Mucosa of descending colon (tissue), 3 donors: ENCODE measurements at places on chromosomes 11 and 22. TPM values are rescaled to one million over a fixed set of nuclear protein-coding genes. Genes with fewer than 3 reads are reported as not detected.
A peak's percentile ranks its signal among the peaks of the same experiment; 100 is the strongest.

DNA sequence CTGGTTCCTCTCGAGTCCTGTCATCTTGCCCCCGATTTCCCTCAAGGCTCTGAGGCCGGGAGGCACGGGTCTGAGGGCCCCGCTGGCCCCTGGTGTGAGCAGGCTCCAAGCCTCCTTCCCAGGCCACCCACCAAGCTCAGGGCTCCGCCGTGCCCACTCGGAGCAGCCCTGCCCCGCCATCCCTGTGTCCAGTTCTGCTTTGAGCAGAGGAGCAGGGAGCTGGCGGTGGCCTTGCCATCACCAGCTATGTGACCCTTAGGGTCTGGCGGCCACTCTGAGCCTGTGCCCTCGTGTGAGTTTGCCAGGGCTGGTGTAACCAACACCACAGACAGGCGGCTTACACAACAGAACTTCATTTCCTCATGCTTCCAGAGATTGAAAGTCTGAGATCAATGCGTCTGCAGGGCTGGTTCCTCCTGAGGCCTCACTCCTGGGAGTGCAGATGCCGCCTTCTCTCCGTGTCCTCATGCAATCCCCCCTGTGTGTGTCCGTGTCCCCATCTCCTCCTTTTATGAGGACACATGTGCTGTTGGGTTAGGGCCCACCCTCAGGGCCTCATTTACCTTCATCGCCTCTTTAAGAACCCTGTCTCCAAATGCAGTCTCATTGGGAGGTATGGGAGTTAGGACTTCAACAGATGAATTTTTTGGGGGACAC lies 36.5 kb upstream of the CELSR1 start:
- DNase-seq = peak; percentile 44

SUN2 gene
- total RNA-seq = 130 TPM

GRCh38 chr11:57124505-57124904 lies 57.2 kb upstream of the LRRC55 start:
- DNase-seq = no peak

GRCh38 chr11:74157169-74157568 lies 13.6 kb downstream of the C2CD3 start:
- DNase-seq = no peak

DNA sequence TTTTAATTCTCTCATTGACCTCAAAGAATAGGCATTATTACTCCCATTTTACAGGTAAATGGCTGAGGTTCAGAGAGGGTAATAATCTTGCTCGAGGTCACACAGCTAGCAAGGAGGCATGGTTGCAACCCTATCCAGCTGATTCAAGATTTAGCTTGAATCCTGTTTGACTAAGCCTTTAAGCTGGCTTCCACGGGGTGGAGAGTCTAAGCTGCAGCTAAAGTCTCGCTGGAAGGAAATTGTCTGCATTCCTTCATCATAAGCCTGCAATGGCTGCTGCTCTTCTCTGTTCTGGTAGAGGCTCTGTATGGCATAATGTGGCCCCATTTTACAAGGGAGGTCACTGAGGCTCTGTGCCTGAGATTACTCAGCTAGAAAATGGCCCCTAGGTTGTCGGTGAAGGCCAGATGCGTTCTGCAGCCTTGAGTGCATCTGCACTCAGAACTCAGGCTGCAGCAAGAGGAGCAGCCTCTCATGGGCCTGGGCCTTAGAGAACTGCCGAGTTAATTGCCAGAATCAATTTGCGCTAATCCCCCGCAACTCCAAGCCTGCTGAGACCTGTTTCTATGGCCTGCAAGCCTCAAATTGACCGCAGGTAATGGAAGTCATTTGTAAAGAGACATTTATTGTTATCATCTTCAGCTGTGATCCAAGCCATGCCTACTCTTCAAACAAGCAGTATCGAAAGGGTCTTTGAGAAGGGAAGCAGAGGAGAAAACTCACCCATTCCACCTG lies 44.1 kb upstream of the SEZ6L start:
- DNase-seq = no peak

DNA sequence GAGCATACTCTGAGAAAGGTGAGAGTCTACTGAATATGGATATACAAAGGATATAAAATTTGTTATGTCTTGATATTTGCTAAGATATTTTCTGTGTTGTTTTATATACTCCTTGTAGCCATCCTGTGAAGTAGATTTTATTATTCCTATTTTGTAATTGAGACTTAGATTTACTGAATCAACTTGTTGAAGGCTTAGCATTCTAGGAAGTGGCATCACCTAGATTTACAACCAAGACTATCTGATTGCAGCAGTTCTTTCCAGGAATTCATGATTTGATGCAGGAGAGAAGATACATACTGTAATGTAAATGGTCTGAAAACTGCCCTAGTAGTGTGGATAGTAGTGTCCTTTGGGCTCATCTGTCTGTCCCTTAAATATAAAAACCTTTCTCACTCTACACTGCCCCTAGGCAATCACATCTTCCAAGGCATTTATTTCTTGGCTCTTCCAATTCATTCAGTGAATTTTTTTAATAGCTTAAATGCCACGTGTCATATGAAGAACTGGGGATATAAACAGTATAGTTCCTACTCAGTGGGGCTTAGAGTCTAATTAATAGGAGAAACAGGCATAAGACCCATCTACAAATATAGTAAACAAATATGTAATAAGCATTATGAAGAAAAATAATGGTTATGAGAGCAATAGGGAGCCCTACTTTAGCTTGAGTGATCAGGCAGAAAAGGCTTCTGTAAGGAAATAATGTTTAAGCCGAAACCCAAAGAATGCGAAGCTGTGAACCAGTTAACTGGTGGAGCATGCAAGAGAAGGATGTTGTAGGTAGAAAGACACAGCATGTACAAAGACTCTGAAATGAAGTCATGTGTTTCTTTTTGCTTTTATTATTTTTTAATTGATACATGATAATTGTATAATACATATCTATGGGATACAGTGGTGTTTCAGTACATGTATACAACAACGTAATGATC lies 13.6 kb downstream of the IPO7 start:
- no peak for DNase-seq

CHRM4 gene
- total RNA-seq = 0.32 TPM

PTGDR2 gene
- total RNA-seq = 2.6 TPM

DNA sequence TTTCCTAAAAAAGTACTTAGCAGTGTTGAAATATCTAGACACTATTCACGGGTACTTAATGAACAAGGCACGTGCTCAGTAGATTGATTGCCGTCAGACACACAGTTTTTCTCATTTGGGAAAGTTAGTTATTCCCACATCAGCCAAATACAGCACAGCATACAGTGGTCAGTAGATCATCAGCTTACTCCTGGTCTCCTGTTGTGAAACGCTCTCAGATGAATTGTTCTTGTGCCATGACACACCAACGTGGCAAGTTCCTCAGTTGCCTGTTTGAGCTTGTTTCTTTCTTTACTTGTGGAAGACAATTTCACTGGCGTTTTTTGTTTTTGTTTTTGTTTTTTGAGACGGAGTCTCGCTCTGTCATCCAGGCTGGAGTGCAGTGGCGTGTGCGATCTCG lies 8.6 kb downstream of the TAB1 start:
- DNase-seq = no peak
